GM23248 (cell line): ENCODE measurements at places on chromosomes 1 and 21. TPM values are rescaled to one million over a fixed set of nuclear protein-coding genes. Genes with fewer than 3 reads are reported as not detected.

The KIF2C gene
- 14.2 and 16.9 TPM in 2 replicates for total RNA-seq

GRCh38 chr1:74579425-74579824, 67.0 kb upstream of the LRRC53 start:
- H3K27me3 ChIP-seq, result 0 out of 2 replicates have a peak, but pooled peaks cover 7% of the 10 kb centered on the region
- H3K4me1 ChIP-seq, result no peaks in the 10 kb centered on the region
- H3K27ac ChIP-seq, result no peak overlapping the region
- DNase-seq, result no peak
- no peaks in the 10 kb centered on the region for H3K36me3 ChIP-seq

The OR6K6 gene
- not detected in 2 replicates for total RNA-seq

GRCh38 chr1:29245876-29246275, 9.6 kb downstream of the PTPRU start:
- no peak overlapping the region for H3K27ac ChIP-seq
- no peaks in the 10 kb centered on the region for H3K27me3 ChIP-seq
- peak; percentile 39 for DNase-seq
- no peaks in the 10 kb centered on the region for H3K36me3 ChIP-seq

DNA sequence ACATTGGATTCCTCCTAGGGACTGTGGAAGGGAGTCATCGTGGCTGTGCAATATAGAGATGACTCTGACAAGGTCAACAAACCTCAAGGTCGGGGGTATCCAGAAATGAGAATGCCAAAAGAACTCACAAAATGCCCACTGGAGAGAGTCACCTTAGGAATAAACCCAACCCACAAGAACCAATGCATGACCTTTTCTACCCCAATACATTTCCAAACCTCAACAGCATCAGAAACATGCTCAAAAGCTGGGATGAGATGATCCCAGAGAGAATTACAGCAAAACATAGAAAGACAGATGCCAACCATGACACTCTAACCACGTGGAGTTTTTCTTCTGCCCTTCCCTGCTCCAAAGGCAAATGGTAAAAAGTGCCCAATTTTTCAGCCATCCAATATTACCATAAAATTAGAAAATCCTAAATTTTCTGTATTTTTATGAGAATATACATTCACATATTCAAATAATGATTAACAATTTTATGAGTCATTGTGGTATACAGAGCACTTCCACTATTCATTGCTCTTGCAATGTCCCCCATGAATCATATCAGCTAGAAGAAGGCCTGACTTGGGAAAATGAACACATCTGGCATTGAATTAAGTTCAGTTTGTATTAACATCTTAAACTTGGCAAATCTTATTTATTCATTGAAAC, 88.2 kb upstream of the PALMD start:
- H3K4me1 ChIP-seq, result peaks cover 21% of the 10 kb centered on the region
- H3K27me3 ChIP-seq, result no peaks in the 10 kb centered on the region
- peak; percentile 94 for DNase-seq
- no peaks in the 10 kb centered on the region for H3K36me3 ChIP-seq
- peak overlapping the region; percentile 76 for H3K27ac ChIP-seq
- no peak overlapping the region for H3K4me3 ChIP-seq

The ANKRD65 gene
- 0.51 and 0.97 TPM in 2 replicates for total RNA-seq

DNA sequence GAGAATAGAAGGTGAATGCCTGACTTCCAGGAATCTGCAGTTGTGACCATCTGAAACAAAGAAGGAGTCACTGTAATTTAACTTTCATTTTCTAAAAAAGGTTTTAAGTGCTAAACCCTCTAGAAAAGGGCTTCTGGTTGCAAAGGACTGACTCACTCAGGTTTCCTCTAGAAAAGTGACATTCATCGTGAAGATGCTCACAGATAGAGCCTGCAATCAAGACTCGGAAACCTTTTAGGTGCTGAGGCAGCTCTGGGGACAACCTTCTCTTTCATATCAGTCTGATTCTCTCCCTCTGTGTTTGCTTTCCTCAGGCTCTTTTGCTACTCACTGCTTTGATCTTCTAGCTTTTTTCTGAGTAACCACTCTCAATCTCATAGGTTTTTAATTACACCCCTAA, 8.2 kb downstream of the BCL9 start:
- H3K27ac ChIP-seq, result no peak overlapping the region
- no peaks in the 10 kb centered on the region for H3K27me3 ChIP-seq
- peaks cover 9% of the 10 kb centered on the region for H3K4me1 ChIP-seq
- no peak overlapping the region for H3K4me3 ChIP-seq
- H3K36me3 ChIP-seq, result no peaks in the 10 kb centered on the region
- no peak for DNase-seq

The NGF gene
- total RNA-seq, result 27.1 and 28.1 TPM in 2 replicates

GRCh38 chr1:165143437-165144065, 213.0 kb downstream of the LMX1A start:
- no peaks in the 10 kb centered on the region for H3K4me1 ChIP-seq
- peaks cover 29% of the 10 kb centered on the region for H3K27me3 ChIP-seq
- no peak overlapping the region for H3K4me3 ChIP-seq

DNA sequence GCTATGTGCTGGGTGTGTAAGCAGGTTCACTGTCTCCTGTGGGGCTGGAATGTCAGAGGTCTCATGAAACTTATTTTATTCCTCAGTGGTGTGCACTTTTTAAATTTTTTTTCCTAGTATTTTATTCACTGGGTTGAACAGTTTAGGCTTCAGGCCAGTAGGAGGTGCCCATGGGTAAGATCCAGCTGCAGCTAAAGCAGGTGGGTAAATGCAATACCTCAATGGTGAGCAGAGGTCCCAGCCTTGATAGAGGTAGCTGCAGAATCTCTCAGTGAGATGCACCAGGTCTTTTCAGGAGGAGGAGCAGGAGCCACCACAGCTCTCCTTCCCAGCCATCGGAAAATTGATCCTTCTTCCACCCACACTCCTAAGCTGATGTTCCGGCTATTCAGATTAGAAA, 12.6 kb upstream of the OR6N2 start:
- H3K27me3 ChIP-seq, result no peaks in the 10 kb centered on the region
- H3K36me3 ChIP-seq, result no peaks in the 10 kb centered on the region
- no peak overlapping the region for H3K4me3 ChIP-seq

GRCh38 chr1:4595341-4596225, 58.8 kb upstream of the AJAP1 start:
- H3K4me1 ChIP-seq, result no peaks in the 10 kb centered on the region
- no peak for DNase-seq
- no peaks in the 10 kb centered on the region for H3K27me3 ChIP-seq
- H3K27ac ChIP-seq, result no peak overlapping the region
- no peaks in the 10 kb centered on the region for H3K36me3 ChIP-seq

The FAM177B gene
- not detected in 2 replicates for total RNA-seq

GRCh38 chr1:90726425-90726985, 9.4 kb upstream of the BARHL2 start:
- H3K36me3 ChIP-seq, result no peaks in the 10 kb centered on the region
- H3K27me3 ChIP-seq, result peaks cover 99% of the 10 kb centered on the region
- no peaks in the 10 kb centered on the region for H3K4me1 ChIP-seq
- H3K27ac ChIP-seq, result no peak overlapping the region
- H3K4me3 ChIP-seq, result no peak overlapping the region

- H3K27me3 ChIP-seq, result no peaks in the 10 kb centered on the region
- no peaks in the 10 kb centered on the region for H3K36me3 ChIP-seq
- no peak for DNase-seq
- H3K4me3 ChIP-seq, result no peak overlapping the region
- H3K27ac ChIP-seq, result no peak overlapping the region
- no peaks in the 10 kb centered on the region for H3K4me1 ChIP-seq
Measured at GRCh38 chr1:78603206-78603605, 17.0 kb upstream of the IFI44L start.

The LENEP gene
- not detected in 2 replicates for total RNA-seq

DNA sequence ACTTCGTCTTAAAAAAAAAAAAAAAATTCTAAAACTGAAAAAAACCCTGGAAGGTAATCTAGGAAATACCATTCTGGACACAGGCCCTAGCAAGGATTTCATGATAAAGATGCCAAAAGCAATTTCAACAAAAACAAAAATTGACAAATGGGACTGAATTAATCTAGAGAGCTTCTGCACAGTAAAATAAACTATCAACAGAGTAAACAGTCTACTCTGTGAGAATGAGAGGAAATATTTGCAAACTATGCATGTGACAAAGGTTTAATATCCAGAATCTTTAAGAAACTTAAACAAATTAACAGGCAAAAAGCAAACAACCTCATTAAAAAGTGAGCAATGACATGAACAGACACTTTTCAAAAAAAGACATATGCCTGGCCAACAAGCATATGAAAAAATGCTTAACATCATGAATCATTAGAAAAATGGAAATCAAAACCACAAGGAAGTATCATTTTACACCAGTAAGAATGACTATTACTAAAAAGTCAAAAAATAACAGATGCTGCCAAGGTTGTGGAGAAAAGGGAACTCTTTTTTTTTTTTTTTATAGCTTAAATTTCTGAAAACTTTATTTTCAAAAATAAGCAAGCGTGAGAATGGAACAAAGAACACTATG, 29.4 kb upstream of the RNPC3 start:
- H3K27ac ChIP-seq, result no peak overlapping the region
- no peak overlapping the region for H3K4me3 ChIP-seq
- H3K27me3 ChIP-seq, result no peaks in the 10 kb centered on the region
- H3K36me3 ChIP-seq, result no peaks in the 10 kb centered on the region
- peak; percentile 49 for DNase-seq
